ENCODE measurements at places on chromosomes 3 and 15. TPM values are rescaled to one million over a fixed set of nuclear protein-coding genes. Genes with fewer than 3 reads are reported as not detected.

The TMEM207 gene
- not detected for total RNA-seq

DNA sequence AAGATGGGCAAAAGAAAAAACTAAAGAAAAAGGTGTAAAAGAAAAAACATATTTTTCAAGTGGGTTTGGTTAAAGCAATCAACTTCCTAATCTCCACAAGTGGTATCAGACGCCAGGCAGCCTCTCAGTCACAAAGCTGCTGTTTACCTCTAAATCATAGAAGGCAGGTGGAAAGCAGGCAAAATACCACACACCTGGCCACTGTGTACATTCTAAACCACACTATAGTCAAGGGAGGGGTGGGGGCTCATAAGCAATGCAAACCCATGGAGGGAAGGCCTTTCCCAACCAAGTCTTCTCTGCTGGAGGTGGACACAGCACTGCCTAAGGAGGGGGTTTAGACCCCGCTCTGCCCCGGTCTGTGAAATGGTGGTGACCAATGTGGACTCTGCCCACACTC lies 50.4 kb downstream of the MCF2L2 start:
- DNase-seq = no peak

GRCh38 chr3:117200962-117201361 lies 491.4 kb downstream of the TUSC7 start:
- DNase-seq = no peak

DNA sequence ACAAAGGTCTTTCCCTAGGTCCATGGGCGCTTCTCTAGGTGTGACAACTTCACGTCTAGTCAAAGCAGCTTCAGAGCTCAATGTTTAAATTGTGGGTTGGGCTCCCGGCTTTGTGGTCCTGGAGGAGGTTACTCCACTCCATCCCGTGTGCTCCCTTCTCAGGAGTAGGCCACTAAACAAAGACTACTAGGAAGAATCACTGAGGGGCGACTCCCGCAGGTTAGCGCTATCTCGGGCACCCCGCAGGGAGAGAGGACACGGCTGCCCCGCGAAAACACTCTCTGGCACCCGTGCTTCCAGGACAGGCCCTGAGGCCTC lies 500 bp downstream of the PARP6 start:
- DNase-seq = no peak

DNA sequence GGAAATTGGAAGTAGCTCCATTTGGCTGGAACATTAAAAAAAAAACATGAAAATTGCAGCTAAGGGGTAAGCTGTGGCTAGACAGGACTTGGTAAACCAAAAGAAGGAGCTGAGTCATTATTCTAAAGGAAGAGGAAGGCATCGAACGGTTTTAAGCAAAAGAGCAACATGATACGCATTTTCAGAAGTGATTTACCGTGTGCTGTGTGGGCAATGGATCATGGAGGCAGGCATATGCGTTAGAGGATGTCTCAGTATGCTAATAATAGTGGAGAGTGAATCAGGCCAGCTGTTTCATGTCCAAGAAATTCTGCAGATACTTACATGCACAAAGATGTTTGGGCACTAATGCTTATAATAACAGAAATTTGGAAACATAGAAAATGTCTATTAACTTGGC lies 409.1 kb upstream of the ATP11B start:
- no peak for DNase-seq

Data from cardiac septum (tissue), 1 donor.